AML-193 (cell line): ENCODE measurements at places on chromosomes 11 and 22.

DNA sequence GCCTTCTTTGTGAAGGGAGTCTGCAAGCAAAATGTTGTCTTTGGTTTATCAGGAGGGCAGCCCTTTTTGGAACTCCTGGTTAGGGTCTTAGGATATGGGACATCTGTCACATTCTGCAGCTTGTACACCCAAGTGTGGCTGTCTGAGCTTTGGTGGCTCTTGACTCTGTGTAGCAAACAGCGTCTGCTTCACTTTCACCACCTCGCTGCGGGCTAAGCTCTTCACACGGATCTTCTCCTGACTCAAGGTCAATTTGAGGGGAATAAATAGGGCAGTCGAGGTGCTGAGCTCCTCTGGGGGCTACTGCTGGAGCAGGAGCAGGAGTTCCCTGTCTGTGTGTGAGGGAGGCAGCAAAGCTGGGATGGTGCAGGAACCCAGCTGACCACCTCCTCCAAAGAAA lies 10.6 kb downstream of the MICAL2 start:
- DNase-seq = no peak

DNA sequence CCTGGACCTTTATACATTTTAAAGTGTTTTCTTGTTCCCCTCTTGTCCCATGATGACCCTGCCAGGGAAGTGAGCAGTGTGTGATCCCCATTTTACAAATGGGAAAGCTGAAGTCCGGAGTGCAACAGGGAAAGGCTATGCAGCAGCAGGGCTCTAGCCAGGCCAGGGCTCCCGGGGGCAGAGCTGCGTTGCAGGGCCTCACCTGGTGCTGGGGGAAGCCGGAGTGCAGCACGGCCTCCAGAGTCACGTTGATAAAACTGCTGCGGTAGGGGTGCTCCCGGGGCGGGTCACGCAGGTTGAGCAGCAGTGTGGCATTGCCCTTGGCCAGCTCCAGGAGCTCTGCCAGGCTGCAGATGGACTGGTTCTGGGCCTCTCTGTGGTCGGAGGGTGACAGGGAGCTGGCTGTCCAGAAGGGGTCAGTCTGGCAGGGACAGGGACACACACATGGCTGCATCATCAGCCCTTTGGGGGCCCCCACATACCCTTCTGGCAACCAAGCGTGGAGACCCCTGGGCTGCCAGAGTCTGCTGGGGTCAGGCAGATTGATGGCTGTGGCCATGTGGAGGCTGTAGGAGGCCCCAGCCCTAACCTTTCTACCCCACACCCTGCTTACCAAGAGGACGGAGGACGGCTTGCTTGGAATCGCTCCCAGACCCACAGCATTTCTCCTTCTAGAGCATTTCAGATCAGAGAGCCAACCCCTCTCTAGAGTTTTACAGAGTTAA lies 9.3 kb upstream of the KLHL35 start:
- DNase-seq = no peak

- DNase-seq = peak; percentile 84
Observed at GRCh38 chr22:30305519-30305905, 16.2 kb upstream of the CASTOR1 start.

- DNase-seq = no peak
Observed at GRCh38 chr22:45865561-45866125, 111.3 kb downstream of the WNT7B start.

DNA sequence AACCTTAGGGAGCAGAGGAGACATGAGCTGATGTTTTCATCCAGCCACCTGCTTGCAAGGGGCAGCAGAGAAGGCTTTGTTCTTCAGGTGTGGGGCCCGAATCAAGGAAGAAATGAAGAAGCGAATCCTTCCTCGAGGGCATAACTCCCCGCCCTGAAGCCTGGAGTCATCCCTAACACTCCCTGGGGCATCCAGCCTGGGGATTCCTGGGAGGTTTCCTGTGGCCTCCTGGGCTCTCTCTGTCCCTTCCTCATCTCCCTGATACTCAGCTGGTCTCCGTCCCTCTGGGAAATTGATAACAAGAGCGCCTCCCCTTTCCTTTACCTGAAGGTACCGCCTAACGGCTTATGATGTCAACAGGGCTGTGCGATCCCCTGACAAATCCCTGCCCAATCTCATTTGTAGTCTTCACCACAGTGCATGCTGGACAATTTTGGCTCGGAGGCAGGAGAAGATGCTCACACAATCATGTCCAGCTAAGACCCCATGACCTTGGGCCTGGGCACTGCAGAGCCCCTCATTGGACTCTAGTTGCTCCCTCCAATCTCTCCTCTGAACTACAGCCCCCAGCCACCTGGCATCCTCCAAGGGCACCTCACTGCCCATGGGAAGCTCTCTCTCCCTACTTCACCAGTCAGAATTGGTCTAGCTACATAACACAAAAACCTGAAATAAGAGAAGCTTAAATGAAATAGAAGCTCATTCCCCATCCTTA lies 80.6 kb upstream of the RTL6 start:
- no peak for DNase-seq

- no peak for DNase-seq
Observed at GRCh38 chr11:6559369-6559768, 44.0 kb downstream of the RRP8 start.

DNA sequence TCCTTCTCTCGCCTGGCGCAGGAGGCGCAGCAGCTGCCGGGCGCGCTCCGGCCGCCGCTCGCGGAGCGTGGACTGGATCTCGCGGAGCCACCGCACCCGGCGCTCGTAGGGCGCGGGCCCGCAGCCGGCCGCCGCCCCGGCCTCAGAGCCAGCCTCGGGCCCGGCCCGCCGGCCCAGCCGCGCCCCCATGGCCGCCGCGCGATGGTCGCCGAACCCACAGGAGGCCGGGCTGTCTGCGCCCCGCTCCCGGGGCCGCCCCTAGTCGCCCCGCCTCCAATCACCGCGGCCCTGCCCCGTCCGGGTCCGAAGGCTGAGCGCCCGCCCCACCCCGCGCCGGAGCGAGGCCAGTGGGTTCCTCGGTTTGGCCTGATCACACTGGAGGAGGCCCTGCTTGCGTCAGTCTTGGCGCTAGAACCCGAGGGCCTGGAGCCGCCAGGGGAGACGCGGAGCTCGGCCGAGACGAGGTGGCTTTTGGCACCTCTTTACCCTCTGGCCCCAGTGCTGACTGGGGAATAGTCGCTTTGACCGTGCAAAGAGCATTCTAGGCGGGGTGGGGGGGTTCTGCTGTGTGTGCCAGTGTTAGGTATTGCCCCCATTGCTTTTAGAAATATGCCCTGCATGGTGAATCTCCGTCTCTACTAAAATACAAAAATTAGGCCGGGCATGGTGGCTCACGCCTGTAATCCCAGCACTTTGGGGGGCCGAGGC lies at the start of gene LRRC75B:
TSS of gene LRRC75B (minus strand) at position 223 of the 708 bp plus-strand sequence. CDS start at position 189, 34 bp downstream.
- peak; percentile 56 for DNase-seq

- peak; percentile 7 for DNase-seq
Observed at GRCh38 chr11:121767433-121767832, 314.7 kb upstream of the SORL1-AS1 start.

DNA sequence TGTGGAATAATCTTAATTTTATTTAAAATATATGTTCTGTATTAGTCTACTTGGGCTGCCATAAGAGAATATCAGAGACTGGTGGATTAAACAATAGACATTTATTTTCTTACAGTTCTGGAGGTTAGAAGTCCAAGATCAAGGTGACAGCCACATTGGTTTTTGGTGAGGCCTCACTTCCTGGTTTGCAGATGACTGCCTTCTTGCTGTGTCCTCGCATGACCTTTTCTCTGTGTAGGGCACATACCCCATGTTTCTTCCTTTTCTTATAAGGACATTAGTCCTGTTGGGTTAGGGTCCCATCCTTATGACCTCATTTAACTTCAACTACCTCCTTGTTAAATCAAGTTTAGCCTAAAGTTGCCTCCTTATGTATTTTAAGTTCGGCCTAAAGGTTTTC lies 202.7 kb upstream of the MPPED2 start:
- DNase-seq = no peak

GRCh38 chr11:811446-812245 lies 1.9 kb downstream of the RPLP2 start:
- peak; percentile 7 for DNase-seq

GRCh38 chr11:81886406-81887075 lies 847.1 kb downstream of the FAM181B start:
- no peak for DNase-seq

- DNase-seq = peak; percentile 50
Observed at GRCh38 chr22:26398741-26399153, 30.3 kb upstream of the ASPHD2 start.

- no peak for DNase-seq
Observed at GRCh38 chr11:124915541-124916369, 3.3 kb upstream of the HEPN1 start.

DNA sequence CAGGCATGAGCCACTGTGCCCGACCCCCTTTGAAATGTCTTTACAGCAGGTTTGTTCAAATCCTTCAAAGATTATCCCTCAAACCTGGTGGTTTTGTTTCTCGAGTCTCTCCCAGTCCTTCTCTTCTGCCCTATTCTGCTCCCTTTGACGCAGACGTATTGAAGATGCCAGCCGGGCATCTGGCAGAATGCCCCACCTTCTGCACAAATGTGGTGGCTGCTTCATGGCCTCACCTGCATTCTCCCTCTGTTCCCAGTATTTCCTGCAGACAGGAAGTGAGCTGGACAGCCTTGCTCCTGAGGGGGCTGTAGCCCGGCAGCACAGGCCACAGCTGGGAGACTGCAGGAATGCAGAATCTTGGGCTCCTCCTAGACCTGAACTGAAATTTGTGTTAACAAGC lies 4.8 kb upstream of the NAP1L4 start:
- DNase-seq = no peak

DNA sequence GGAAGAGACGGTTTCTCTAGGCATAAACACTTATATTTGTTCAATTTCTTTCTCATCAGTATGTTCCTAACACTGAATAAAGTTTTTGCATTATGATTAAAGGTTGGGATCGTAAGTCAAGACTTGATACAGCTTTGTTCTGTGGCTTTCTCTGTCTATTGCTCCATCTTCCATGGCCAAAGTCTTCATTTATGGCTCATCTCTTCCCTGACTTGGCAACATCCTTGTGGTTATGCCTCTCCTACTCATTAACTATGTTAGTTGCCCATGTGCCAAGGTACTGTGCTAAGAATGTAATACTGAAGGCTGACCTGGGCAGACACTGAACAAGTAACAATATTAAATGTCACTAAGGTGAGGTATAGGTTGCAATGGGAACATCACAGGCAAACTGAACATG lies 1.6 kb upstream of the ACCSL start:
- no peak for DNase-seq

- DNase-seq = no peak
Observed at GRCh38 chr11:66745356-66746235, 16.6 kb upstream of the SPTBN2 start.

DNA sequence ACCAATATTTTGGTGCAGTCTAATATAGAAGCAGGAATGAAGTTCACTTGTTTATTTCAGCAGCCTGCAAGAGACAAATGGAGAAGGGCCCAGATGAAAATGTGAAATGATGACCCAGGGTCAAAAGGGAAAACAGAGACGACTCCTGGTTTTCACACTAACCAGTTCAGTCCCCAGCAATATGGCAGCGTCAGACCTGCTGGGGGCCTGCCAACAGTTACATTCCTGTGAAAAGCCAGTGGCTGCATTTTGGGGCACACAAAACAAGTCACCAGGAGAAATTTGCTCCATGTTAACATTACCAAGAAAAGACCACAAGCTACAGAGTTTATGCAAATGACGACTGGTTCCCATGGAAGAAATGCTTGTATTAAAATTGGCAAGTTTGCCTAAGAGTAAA lies 80.2 kb downstream of the CCDC34 start:
- no peak for DNase-seq

DNA sequence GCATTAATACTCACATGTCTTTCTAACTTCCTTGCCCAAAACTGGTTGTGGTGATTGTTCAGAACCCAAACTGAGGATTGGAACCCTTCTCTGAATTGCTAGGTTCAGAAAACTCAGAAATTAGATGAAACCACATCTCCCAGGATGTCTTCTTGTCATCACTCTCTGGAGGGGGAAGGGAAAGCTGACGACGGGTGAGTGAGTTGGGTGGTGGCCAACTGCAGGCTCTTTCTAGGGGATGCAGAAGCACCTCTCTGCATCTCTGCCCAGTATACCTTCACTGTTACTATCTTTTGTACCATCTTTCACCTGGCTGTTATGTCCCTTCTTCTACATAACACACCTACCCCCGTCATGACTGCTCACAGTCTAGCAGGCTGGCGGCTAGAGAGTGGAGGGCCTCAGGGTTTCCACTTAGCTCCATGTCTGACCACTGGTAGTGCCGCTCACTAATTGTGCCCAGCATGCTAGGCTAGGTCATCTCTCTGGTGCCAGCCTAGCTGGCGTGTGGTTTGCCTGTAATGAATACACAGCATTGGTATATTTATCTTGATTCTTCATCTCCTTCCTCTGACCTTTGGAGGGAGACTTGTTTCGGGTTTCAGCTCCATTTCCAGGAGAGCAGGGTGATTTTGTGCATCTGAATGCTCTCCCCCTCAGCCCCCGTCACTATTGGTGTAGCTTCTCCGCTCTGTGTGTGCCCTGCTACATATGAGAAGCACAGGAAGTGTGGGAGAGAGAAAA lies 7.3 kb downstream of the GRAMD1B start:
- no peak for DNase-seq
